Jurkat, Clone E6-1 (cell line): ENCODE measurements at places on chromosomes 11 and 22.
A peak's percentile ranks its signal among the peaks of the same experiment; 100 is the strongest.

DNA sequence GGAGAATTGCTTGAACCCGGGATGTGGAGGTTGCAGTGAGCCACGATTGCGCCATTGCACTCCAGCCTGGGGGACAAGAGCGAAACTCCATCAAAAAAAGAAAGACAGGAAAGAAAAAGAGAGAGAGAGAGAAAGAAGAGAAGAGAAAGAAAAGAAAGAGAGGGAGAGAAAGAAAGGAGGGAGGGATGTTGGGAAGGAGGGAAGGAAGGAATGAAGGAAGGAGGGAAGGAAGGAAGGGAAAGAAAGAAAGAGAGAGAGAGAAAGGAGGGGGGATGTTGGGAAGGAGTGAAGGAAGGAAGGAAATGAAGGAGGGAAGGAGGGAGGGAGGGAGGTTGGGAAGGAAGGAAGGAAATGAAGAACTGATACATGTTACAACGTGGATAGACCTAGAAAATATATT lies 12.3 kb upstream of the SPINDOC start:
- DNase-seq: no peak

GRCh38 chr22:44667829-44668189 lies 34.2 kb upstream of the PRR5 start:
- no peak for DNase-seq

GRCh38 chr22:39703091-39703490 lies 132.5 kb downstream of the CACNA1I start:
- DNase-seq: no peak

DNA sequence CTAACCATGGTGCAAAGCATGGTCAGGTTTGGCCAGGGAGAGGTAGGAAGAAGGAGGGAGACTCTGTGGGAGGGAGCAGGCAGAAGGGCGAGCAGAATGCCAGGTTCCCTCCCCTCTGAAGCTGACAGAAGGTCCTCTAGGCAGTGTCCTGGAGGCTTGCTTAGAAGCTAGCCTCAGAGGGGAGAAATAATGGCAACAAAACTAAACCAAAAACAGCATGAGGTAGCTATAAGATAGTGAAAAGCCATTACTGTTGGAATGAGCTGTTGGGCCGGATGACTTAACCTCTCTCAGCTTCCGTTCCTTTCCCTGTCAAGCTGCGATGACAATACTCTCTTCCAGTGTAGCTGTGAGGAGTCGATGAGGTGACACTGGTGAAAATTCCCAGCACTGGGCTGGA lies 36.6 kb downstream of the RASSF10 start:
- no peak for DNase-seq

- DNase-seq: no peak
Observed at GRCh38 chr11:59263225-59263894, 50.6 kb upstream of the MPEG1 start.

GRCh38 chr11:109733245-109733644 lies 311.3 kb downstream of the C11orf87 start:
- DNase-seq: no peak

DNA sequence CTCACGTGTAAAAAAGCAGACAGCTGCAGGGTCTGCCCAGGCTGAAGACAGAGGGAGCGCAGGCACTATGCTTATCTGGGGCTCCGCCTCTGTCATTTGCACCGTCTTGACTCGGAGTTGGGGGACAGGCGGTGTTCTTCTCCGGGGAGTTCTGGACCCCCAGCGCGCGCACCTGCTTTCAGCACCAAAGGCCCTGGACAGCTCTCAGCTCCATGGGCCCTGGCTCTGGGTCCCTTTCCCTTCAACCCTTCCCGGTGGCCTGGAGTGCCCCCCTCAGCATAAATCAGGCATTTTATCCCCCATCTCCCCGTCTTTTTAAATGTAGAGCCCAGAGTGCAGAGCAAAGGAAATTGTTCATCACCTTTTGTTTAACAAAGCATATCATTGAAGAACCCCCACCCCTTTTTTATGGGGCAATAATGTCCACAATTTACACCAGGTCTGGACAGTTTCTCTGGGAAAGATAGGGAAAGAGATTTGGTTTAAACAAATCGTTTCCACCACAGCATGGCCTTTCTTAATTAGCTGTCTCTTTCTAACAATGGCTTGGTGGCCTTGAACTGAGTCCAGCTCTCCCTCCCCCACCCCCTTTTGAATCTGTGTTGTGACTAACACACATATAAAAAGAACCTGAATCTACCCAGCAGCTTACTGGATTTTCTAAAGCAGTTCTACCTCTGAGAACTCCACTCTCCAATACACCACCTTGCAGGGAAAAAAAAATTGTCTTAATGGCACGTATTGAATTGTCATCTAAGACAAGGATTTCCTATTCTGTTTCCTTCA lies 1.7 kb downstream of the SEZ6L start:
- DNase-seq: no peak

DNA sequence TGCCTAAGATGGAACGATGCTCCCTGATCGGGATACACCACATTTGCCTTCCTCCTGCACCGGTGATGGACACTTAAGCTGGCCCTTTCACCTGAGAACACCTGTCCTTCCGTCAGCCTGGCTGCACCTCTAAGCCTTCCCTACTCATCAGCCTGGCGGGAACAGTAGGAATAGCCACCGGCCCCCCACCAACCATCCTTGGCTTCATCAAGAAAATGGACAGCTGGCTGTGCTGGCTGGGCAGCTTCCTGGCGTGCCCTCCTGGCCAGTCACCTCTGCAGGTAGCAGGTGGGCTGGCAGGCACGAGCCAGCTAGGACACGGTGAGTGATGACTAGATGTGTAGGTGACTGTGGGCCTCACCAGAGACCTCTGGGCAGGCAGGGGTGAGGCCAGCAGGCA lies 142.8 kb downstream of the CTTN start:
- DNase-seq: no peak

DNA sequence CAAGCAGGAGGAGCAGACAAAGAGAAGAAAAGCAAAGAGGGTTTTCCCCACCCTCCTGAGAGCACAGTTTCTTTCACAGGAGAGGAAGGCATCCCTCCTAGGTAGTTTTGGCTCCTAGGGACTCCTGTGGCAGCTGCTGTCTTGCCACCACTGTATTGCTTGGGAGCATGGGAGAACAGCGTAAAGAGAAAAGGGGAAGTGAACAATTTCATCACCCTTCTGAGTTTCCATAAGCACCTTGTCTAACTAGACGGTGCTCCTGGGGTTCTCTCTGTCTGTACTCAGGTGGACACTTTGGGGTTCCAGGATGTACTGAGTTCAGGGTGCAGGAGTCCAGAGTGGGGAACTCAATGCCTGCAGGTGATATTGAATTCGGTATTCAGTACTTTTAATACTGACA lies 1430.5 kb downstream of the TBC1D22A start:
- no peak for DNase-seq

DNA sequence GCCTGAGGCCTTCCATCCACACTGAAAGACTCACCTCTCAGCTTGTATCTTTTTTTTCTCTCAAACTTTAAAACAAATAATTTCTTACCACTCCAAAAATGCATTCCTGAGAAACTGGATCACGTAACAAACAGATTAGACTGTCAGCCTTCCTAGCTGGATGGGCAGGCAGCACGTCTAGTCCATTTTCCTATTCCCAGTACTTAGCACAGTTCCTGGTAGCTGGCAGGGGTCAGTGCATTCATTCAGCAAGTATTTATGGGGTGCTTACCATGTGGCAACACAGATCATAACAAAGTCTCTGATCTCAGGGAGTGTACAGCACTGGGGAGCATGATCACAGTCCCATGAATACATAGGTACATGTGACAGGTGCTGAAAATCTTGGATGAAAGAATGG lies 89.6 kb downstream of the UBASH3B start:
- no peak for DNase-seq

DNA sequence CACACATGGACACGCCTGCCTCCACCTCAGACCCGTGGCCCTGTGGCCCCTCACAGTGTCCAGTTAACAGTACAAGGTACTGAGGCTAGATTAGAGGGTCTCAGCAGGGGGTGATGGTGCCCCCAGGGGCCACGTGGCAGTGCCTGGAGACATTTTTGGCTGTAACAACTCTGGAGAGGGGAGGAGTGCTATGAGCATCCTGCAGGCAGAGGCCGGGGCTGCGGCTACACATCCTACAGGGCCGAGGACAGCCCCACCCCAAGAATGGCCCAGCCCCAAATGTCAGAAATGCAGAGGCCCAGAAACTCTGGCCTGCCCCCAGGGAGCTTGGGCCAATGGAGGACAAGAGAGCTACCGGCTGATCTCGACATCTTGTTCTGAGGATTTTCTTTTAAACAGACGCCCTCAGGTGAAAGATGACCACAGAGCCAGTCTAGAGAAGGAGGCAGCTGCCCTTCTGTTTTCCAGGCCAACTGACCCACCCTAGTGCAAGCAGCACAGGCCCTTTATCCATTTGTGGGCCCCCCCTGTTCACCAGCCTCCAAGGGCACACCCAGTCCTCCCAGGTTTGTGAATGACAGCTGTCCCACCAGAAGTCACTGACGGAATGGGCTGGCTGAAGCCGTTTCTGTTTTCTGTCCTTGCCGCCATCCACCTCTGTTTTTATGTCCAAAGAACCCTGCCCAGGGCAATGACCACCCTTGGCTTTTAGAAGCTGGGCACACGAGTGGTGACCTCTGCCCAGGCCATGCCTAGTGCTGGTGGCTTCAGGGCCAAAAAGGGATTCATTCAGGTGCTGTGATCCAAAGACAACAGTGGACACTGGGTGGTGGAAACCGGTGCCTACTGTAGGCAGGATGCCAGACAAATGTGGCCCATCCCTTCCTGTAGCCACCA lies 85.2 kb upstream of the LINC01488 start:
- DNase-seq: no peak

DNA sequence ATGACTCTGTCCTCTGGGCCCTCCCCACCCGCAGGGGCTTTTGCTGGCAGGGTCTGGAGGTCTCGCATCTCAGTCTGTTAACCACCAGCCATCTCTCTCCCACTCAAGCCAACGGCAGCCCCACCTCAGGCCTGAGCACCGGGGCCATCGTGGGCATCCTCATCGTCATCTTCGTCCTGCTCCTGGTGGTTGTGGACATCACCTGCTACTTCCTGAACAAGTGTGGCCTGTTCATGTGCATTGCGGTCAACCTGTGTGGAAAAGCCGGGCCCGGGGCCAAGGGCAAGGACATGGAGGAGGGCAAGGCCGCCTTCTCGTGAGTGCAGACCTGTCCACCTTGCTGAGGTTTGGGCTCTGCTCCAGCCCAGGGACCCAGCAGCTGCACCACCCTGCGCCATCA lies 44.3 kb upstream of the TTC12 start:
- no peak for DNase-seq

GRCh38 chr22:24803064-24803542 lies 2.9 kb upstream of the SGSM1 start:
- peak; percentile 26 for DNase-seq

- DNase-seq: no peak
Observed at GRCh38 chr11:10499452-10499851, 41.5 kb downstream of the RNF141 start.

DNA sequence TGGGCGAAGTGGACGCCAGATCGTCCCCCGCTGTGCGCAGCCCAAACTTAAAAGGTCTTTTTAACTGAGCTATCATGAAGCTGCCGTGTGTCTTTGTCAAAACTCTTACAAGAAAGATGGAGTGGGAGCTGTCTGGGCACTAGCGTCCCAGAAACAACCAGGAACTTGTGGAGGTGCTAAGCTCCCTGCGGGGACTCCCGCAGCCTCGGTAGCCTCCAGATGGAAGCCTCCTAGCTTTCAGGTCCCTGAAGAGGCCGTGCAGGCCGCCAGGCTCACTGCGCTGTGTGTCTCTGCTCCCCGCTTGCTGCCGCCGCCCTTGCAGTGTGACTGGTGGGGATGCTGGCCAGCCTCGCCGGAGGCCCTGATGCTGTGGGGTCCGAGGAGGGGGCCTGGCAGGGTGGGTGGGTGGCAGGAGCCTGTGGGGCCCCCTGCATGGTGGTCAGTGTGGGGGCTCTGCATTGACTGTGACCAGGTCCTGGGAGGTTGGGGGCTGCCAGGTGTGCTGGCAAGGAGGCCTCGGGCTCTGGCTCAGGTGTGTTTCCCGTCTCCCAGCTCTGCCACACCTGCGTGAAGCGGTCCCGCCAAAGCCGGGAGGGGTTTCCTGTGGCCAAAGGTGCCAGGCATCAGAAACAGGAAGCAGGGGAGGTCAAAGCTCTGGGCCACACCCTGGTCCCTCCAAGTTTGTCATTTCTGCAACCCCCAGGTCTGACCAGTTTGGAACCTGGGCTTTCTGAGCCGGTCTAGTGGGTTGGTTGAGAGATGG lies 1.2 kb downstream of the TRABD start:
- DNase-seq: no peak

GRCh38 chr11:75597636-75598035 lies 35.6 kb downstream of the SERPINH1 start:
- DNase-seq: peak; percentile 8

DNA sequence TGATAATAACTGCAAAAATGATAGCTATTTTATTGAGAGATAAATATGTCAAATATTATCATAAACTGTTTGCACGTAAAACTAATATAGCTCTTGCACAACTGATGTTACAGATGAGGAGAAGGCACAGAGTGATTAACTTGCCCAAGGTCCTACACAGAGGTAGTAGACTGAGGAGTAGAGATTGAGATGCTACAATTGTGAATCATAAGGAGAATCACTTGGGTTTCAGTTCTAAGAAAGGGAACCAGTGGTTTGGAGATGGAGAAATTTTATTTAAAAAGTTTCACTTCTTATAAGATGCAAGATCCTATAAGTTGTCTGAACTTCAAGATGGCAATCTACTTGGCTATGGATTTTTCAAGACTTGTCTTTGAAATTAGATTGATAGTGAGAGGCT lies 224.8 kb upstream of the RAG2 start:
- no peak for DNase-seq

DNA sequence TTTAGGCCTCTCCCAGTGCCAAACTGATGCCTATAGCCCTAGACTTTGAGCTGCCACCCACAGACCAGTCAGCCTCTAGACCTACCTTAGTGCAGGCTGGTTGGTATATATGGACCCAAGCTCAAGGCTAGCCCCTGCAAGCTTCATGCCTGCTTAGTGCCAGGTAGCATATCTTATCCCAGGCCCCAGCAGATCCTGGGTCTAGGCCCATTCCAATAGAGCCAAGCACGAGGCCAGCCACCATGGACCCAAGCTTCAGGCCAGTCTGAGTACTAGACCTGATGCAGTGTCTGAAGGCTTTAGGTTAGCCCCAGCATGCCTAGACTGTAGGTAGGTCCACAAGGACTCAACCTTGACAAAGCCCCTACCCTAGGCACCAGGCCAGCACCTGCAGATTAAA lies 1081.7 kb downstream of the JRKL start:
- DNase-seq: no peak

- no peak for DNase-seq
Observed at GRCh38 chr11:93715797-93716396, 25.4 kb downstream of the TAF1D start.

- no peak for DNase-seq
Observed at GRCh38 chr11:10490398-10491241, 35.6 kb downstream of the AMPD3 start.

GRCh38 chr11:55895216-55895615 lies 12.1 kb downstream of the TRIM51 start:
- DNase-seq: no peak

GRCh38 chr11:14542324-14542723 lies 22.1 kb upstream of the PSMA1 start:
- DNase-seq: no peak
